Stimulated activated CD4-positive, alpha-beta T cell treated with anti-CD3 and anti-CD28 coated beads, Interleukin-1b, Interleukin-23, amount 100 ng/mL, for 1 hour (primary cell): ENCODE measurements at places on chromosomes 3 and 15.

DNA sequence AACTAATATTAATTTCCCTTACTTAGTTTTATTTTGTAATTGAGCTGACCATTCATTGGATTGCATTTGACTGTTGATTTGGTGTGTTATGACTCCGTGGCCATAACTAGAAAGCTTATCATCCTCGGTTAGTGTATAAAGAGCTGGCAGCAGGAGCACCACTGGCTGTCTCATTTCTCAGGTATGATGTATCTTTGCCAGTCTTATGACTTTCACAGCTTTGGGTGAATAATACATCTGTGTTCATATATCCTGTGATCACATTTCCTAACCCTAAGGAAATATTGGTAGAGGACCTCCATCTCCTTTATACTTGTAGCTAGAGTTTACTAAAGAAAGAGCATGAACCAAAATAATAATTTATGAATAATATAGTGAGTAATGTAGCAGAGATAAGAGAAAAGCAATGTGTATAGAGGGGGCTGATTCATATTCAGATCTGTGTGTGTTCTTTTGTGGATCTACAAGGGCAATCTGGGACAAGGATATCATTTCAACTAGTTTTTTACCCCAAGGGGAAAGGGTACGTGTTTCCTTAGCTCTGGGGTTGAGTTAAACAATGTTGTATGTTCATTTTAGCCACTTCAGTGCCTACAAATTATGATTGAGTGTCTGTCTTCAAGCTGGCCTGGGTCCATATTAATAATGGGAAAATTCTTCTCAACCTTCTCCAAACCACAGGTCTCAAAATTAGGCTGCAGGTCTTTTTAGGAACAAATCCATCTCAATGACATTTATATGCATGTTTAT lies 901.7 kb downstream of the NTRK3 start:
- no peak for DNase-seq

DNA sequence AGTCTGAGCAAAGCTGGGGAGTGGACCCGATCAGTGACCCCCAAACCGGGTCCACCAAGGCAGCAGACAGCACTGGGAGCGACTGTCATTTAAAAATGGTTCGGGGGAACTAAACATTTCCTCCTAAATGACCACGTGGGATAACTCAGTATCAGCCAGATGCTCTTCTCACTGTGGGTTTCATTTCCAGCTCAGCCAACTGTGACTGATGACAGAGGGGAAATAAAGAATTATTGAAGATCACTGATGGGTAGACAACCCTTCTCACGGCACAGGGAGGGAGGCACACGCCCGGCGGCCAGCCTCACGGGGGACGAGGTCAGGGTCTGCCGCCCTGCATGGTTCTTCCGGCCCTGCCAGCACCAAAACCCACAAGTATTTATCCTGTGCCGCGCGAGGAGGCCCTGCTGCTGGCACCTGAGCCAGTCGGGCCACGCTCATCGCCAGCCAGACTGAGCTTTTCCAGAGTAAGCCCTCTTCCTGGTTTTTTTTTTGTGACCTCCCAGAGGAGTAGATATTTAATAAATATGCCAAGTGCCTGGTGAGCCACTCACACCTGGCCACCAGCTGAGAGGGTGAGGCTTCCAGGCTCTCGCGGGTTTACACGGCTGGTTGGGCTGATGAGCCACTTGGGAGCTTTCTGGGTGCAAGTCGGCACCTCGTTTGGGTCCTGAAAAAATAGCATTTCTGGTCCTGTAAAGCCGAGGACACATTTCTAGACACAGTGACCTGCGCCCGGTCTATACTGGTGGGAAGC lies 6.2 kb downstream of the MELTF start:
- no peak for DNase-seq

GRCh38 chr3:179760944-179761343 lies 108.1 kb downstream of the USP13 start:
- DNase-seq = no peak

- no peak for DNase-seq
Measured at GRCh38 chr3:160977773-160978172, 127.4 kb downstream of the B3GALNT1 start.

- no peak for DNase-seq
Measured at GRCh38 chr15:57611938-57612337, 20.2 kb downstream of the MYZAP start.

GRCh38 chr15:67594770-67595169 lies 52.3 kb downstream of the MAP2K5 start:
- no peak for DNase-seq

DNA sequence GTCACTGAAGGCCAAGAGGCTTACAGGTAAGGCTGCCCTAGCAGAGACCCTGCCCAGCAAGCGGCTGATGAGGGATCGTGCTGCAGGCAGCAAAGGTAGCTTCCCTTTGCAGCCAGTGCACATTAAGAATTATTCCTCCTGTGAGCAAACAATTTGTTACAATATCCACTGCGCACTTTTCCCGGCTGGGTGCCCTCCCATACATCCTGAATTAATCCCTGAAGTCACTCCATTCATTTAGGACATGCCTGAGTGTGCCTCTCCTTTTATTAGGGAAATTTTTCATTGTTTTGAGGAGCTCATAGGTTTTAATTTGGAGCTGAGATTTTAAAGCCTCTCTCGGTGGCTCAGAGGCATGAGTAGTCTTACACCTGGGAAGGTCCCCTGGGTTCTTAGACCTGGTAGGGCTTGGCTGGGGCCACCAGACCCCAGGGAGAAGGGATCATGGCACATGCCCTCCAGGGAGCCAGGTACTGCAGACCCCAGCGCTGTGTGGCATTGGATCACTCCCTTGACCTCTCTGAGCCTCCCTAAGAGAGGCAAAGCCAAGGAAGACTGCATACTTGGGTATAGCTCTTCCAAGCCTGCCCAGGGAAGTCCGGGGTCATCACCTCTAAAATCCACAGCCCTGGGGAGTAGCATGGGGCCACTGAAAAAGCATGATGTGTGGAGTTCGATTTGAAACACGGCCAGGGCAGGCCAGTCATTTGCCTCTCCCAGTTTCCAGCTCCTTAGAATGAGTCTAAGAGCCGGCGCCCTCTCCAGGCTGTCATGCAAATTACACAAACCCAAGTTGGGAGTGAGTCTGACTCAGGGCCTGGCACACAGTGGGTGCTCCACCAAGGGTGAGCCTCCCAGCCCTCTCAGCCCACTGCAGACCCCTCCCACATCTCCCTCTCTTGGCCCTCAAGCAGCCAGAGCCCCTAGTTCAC lies 151.9 kb upstream of the LINGO1 start:
- DNase-seq = no peak

DNA sequence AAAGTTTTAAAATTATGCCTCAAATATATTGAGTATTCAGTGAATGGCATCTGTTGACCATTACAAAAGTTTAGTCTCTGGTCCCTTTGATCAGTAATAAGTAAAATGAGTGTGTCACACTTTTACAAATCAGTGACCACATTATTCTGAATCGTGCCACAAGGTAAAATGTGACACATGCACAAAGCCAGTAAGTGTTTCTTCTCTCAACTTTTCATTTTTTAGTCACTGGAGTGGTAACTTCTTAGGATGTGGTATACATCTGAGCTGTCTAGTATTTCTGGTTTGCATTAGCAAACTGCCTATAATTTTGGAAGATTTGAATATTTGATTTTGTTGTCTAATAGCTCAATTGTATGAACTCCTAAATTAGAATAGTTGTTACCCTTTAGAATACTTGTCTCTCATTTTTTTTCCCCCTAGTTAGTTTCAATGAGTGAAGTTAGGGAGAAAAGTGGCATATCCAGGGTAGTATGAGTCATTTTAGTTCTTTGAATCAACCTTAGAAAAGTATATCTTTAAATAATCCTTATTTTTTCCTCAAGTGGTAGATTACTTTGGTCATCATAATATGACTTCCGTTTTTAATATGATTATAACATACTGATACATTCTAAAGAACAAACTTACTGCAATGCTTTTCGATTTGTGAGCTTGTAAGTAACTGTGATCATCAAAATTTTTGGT lies 18.1 kb downstream of the DNAJC13 start:
- no peak for DNase-seq

DNA sequence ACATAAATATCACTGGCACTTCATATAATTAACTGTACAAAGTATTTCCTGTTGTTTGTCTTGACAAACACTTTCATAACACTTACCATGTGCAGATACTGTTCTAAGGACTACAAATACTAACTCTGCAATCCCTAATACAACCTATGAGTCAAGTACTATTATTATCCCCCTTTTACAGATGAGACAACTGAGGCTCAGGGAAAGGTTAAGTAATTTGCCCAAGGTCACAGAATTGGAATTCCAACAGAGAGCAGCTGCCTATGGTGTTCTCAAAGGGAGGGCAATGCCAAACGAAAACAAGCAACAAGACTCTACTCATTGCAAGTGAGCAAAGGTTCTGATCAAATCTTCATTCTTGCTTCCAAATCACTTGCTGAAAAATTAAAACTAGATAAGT lies 85.9 kb downstream of the MAGI1 start:
- DNase-seq = no peak

DNA sequence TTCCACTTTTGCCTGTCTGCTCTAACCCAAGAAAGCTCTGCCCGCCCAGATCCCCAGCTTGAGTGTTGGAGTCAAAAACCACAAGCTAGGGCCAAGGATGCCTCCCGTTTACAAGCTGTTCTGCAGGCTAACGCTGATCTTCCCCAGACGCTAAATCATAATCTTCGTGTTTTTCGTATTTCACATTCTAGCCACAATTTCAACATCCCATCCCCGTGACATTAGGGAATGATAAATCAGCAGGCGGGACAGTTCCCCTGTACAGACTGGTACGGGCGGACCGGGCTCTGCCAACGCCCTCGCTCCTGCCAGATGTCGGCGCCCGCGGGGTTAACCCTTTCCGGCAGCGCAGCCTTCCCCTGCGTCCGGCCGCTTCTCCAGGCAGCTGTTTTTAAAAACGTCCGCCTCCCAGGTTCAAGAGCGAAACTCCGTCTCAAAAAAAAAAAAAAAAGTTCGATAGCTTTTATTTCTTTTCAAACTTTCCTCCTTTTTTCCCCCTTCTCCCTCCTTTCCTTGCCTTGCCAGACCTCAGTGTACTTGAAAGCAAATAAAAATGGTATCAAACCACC lies 81.0 kb upstream of the BNC1 start:
- DNase-seq = no peak
